ENCODE measurements at places on chromosomes 16 and 17. TPM values are rescaled to one million over a fixed set of nuclear protein-coding genes. Genes with fewer than 3 reads are reported as not detected.

Gene ADAP2
- 3.3 TPM for total RNA-seq

Gene SLC52A1
- total RNA-seq = 0.13 TPM

Gene TBC1D3C
- not detected for total RNA-seq

Gene DNAH3
- total RNA-seq = not detected

Gene SEC14L5
- total RNA-seq = 0.30 TPM

Gene KRTAP4-4
- not detected for total RNA-seq

Gene RNF157
- total RNA-seq = 0.30 TPM

Gene CSH2
- not detected for total RNA-seq

Gene TPSAB1
- not detected for total RNA-seq

Gene NEUROD2
- not detected for total RNA-seq

Gene EXOC3L1
- total RNA-seq = not detected

Gene C16orf74
- total RNA-seq = 2.9 TPM

Gene LGALS9B
- total RNA-seq = not detected

Gene CEP295NL
- 2.2 TPM for total RNA-seq

Gene PGP
- 11.0 TPM for total RNA-seq

Gene GLP2R
- not detected for total RNA-seq

Gene PRSS22
- total RNA-seq = not detected

Gene KRTAP2-2
- total RNA-seq = not detected

Gene GLIS2
- 7.8 TPM for total RNA-seq

Gene PRDM7
- not detected for total RNA-seq

Gene INCA1
- 0.23 TPM for total RNA-seq

Gene CNTNAP1
- total RNA-seq = 112 TPM

Gene KIF18B
- 1.1 TPM for total RNA-seq

Gene SALL1
- total RNA-seq = 1.0 TPM

Gene CCDC200
- total RNA-seq = not detected

Gene ZFHX3
- total RNA-seq = 15.2 TPM

Gene ENPP7
- not detected for total RNA-seq

Gene CMTM2
- total RNA-seq = not detected

Gene CCL3
- not detected for total RNA-seq

Data from smooth muscle cell of the pulmonary artery (primary cell).